Right renal cortex interstitium (tissue), 3 donors: ENCODE measurements at places on chromosomes 4 and X. TPM values are rescaled to one million over a fixed set of nuclear protein-coding genes. Genes with fewer than 3 reads are reported as not detected.

- DNase-seq: no peak
These were observed 133.4 kb upstream of the MSX1 start for GRCh38 chr4:4726051-4726450.

DNA sequence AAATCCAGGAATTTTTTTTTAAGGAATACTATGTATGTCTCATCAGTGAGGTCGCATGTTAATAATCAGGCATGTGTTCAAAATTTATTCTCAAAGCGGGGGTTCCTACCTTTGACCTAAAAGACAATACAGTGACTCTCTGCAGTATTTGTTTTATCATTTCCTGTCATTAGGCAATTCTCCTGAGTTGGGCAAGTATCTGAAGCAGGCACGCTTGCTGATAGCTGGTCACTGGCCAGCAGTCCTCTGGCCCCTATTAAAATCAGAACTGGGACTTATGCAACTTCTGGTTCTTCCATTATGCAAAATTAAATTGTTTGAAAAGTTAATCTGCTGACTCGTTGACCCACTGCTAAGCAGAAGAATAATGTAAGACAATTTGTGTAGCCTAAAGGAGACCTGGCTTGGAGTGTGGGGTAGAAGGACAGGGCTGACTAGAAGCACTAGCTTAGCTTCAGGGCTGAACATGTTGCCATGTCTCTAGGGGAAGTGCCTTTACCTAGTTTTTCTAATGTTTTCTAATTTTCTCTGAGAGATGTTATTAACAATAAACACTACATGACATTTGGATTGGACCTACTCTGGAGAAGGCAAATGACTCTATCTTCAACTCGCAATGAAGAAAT is 36.0 kb upstream of the GABRA2 start:
- no peak for DNase-seq

GRCh38 chr4:169199184-169199583 is 71.6 kb downstream of the SH3RF1 start:
- no peak for DNase-seq

DNA sequence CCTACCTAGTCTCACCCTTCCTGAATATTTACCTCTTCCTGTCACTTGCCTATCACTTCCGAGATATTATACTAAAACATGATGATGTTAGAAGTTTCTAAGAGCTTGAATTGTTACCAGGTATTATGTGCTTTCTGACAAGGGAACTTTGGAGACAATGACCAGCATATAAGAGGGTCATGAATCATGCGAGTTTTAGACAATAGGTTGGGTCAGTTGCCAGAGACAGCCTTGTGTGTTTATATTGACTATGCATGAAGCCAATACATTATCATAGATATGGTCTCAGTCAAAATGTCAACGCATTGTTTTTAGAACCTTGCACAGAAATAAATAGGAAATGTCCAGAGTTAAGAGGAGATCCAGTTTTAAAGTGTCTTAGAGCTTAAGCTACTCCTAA is 116.8 kb downstream of the KLHL4 start:
- no peak for DNase-seq

- DNase-seq: no peak
These were observed 85.4 kb downstream of the FNIP2 start for GRCh38 chr4:158854236-158854635.

- DNase-seq: no peak
These were observed 58.7 kb downstream of the MAMLD1 start for GRCh38 chrX:150421816-150422215.

DNA sequence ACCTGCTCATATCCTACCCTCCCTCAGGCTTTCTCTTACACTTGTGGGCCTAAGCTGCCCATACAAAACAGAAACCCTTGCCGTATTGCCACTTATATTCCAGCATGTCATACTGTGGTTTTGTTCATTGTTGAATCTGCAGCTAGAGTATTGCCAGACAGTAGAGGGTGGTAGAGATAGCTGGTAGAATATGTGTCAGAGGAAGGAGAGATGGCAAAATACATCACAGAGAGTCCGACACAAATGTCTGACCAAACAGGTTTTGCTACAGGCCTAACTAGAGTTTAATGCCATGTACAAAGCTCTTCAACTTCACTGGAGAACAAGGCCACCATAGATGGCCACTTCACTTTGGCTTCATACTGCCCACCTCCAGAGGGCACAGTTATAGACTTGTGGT is 160.1 kb downstream of the EFHC2 start:
- DNase-seq: no peak

GRCh38 chrX:124342174-124342867 is 4.0 kb upstream of the SH2D1A start:
- DNase-seq: no peak

DNA sequence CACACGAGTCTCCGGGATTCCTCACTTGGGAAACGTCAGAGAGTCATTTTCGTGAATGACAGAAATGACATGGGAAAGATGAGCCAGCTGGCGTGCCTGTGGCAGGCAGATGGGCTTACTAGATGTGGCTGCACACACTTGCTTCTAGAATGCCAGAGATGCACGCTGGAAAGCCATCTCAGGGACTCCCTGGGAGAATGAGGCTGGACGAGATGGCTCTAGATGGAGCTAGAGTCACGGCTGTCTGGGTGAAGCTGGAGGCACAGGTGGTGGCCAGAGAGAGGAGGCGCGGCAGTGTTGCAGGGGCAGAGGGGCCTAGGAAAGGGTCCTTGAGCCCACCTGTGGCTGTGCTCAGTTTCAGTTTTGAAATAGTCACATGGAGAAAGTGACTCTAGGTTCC is 26.0 kb downstream of the TKTL1 start:
- DNase-seq: no peak

GRCh38 chr4:79250887-79251286 is 75.0 kb downstream of the NAA11 start:
- DNase-seq: no peak

GRCh38 chrX:314049-314448 is 4.5 kb downstream of the GTPBP6 start:
- no peak for DNase-seq

DNA sequence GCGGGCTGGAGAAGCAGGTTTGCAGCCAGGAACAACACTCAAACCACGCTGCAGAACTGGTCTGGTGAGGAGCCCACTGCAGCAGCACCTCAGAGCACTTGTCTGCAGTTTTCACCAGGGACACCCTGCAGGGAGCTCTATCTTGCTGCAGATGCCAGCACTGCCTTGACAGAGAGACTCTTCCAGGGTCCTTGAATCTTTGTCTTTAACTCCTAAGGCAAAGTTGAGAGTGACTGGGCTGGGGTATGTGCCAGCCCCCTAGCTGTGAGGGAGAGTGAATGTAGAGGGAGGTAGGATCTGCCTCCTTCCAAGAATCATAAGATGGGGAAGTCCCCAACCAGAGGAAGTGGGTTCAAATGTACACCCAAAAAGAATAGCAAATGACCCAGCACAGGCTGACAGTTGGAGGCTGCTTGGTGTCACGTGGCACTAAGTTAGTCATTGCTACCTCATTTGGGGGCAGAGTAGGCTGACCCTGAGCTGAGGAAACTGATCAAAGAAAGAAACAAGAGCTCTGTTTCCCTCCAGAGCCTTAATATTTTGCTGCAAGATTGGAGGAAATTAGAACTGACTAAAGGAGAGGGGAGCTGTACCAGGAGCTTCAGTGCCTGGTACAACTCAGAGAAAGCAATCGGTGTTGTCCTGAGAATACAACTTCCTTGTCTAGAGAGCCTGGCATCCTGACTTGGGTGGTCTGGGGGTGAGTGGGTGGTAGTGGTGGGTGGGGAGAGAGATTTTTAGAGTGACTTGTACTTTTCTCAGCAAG is 28.2 kb upstream of the HUWE1 start:
- no peak for DNase-seq

GRCh38 chrX:18354369-18355223 is at the start of gene SCML2:
SCML2 (minus strand) TSS chrX:18354688; CDS start chrX:18334071, 20,617 bp downstream.
- DNase-seq: no peak

DNA sequence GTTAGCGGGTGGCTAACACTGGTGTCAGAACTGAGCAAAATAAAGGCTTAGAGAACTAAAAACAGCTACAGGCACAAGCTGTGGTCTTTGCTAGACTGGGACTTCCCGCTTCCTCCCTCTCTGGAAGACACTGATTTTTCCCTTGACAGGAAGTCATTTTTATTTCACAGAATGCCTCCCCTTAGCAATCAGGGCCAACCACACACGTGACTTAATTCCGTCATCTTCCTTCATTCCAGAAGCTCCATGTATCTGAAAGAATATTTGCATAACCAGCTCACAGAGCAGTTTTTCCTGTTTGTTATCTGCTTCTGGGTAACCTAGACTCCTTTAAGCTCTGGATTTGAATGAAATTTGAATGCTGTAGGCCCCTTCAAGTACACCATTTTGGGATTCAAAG is 327.5 kb upstream of the FRG1 start:
- DNase-seq: no peak

- DNase-seq: no peak
These were observed 78.3 kb downstream of the CLDN34 start for GRCh38 chrX:10045327-10046000.

Gene WDR17
- 7.3 TPM for polyA plus RNA-seq

Gene ZNF157
- 1.1 TPM for polyA plus RNA-seq

Gene NEXMIF
- 2.8 TPM for polyA plus RNA-seq

Gene HDAC6
- 140 TPM for polyA plus RNA-seq

Gene CENPVL2
- 0.24 TPM for polyA plus RNA-seq

Gene ANK2
- 69.2 TPM for polyA plus RNA-seq

Gene STK32B
- polyA plus RNA-seq: 9.3 TPM

Gene SATL1
- 0.65 TPM for polyA plus RNA-seq

Gene PNMA3
- polyA plus RNA-seq: 24.7 TPM
